ENCODE measurements at places on chromosomes 6 and 20.

DNA sequence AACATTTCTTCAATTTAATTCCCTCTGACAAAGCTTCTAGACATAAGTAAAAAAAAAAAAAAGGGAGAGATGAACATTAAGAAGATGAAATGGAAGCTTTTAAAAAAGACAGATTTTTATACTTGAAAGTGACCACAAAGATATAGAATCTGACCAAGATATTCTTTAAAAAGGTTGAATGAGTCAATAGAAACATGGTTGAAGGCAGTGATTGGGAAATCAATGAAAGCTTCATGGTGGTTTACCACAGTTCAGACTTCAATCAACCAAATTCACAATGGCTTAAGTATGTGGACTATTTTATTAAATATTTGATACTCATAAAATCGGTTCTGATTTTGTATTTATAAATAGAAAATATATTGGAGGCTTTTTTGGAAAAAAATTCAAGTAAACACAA is 248.4 kb upstream of the HSF2 start:
- no peak for DNase-seq

DNA sequence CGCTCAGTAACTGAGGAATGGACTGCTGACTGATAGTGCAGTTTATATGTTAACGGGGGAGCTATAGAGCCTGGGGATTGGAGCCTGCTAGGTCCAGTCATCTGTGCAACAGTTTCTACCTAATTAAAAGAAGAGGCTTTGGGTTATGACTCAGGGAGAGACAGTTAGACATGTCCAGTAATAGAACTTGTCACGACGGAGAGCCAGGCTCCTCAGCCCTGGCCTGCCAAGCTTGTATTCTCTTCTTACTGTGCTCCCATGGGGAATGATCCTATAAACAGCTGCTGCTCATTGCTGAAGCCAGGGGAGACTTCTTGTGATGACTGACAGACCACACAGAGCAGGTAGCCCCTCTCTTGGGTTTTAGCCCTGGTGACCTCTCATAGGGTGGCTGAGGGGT is 69.3 kb downstream of the SYNJ2 start:
- DNase-seq = no peak

DNA sequence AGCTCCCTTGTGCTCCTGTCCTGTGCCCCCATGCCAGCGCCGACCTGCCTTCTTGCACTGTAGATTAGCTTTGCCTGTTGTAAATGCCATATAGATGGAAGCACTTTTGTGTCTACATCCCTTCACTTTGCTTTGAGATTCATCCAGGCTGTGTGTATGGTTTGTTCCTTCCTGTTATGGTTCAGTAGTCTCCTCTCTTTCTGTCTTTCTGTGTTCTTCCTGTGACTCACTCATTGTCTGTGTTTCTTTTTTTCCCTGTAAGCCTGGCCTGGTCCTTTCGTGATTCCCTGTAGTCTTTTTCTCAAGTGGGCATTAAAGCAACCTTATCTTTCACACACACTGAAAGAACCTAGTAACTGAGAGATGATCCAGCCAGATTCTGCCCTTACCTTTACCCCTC is 66.6 kb downstream of the JARID2 start:
- no peak for DNase-seq

DNA sequence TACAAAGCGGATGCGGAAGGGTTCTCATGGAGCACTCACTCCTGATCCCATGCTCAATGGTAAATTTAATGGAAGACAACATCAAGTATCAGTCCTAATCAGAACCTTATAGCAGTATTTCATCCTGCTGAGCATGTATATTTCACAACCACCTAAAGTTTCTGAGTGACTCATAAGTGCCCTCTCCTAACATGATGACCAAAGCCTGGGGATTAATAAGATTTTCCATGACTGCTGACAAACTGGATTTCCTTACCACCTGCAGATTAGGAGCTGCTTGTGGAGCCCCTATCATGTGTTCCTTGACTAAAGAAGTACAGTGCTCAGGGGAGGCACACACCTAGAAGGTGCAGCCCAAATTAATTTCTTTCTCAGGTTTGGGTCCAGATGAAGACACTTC is 112.8 kb downstream of the INSM1 start:
- DNase-seq = peak; percentile 21

- DNase-seq = no peak
These were observed 48.8 kb downstream of the TULP4 start for GRCh38 chr6:158361068-158361467.

DNA sequence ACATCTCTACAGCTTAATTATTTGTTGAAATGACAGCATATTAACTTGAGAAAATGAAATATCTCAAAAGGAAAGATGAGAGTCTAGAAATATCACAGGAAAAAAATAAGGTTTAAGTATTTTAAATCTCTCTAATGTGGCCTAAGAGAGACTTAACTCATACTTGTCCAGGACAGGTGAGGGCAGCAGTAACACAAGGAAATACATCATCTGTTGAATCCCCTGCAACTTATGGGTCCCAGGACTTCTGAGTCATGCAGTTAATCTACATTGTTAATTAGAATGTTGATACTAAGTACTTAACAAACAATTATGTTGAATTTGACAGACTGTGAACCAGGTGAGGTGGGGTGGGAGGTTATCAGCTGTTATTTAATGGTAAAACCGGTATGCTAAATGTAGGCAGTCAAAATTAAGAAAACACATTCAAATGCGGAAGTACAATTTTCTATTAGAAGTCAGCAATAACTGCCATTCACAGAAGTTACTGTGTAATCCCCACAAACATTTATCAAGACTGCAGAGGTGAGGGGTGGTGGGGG is 87.9 kb downstream of the CEP57L1 start:
- no peak for DNase-seq

DNA sequence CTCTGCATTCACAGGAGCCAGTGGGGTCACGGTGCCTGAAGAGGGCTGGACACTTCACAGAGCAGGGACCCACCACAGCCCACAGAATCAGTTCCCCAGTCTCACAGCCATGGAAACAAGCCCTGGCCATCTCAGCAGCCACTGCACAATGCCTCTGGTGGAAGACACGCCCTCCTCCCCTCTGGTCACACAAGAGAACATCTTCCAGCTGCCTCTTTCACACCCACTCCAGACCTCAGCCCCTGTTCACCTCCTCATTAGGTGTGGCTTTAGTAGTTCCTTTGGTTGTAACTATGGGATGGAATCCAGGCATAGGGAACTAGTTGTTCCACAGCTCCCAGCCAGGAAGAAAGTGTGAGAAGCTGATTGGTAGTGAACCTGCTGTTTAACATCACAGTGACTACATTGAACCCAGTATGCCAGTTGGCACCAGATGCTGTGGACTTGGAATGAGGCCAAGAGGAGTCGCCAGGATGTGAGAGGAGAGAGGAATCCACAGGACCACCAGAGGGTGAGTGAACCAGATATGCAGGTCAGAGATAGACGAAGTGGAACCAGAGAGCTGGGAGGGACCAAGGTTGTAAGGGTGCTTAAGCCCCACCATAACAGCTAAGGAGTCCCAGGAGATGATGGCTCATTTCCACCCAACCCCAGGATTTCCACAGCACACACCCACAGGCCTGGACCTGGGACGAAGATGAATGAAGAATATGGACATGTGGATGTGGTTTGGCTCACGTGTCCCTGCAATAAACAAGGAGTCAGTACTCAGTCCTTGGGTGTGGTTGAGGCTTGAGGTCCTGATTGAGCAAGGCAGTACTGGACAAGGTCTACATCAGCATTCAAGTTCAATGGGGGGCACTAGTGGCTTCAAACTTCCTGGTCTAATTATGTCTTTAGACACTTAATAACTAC is 8.8 kb upstream of the BTN3A3 start:
- peak; percentile 7 for DNase-seq

DNA sequence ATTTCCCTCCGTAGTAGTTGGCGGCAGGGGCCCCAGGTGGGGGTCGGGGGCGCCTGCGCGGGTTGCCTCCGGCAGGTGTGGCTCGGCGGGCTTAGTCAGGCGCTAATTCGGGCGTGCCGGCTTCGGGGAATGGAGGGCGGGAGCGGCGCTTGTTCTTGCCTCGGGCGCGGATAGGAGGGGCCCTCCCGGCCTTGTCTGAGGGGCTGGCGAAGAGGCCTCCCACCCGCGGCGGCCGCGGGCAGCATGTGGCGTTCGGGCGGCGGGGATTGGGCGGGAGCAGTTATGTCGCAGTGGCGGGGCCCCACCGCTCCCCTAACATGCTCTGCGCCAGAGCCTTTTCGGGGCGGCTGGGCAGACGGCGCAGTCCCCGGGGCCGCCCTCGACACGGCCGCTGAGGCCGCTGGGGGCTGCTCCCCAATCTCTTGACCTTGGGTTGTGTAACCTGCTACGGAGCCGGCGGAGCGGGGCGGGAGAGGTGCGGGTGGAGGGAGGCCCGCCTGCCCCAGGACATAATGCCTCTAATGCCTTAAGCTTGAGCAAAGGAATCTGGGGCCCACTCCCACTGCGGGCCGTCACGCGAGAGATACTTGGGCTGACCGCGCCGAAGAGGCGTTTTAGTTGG is 1.1 kb downstream of the AMD1 start:
- DNase-seq = peak; percentile 21

GRCh38 chr6:117495869-117496268 is 13.4 kb downstream of the DCBLD1 start:
- no peak for DNase-seq

- no peak for DNase-seq
These were observed 327.0 kb downstream of the C6orf118 start for GRCh38 chr6:164982389-164982788.

DNA sequence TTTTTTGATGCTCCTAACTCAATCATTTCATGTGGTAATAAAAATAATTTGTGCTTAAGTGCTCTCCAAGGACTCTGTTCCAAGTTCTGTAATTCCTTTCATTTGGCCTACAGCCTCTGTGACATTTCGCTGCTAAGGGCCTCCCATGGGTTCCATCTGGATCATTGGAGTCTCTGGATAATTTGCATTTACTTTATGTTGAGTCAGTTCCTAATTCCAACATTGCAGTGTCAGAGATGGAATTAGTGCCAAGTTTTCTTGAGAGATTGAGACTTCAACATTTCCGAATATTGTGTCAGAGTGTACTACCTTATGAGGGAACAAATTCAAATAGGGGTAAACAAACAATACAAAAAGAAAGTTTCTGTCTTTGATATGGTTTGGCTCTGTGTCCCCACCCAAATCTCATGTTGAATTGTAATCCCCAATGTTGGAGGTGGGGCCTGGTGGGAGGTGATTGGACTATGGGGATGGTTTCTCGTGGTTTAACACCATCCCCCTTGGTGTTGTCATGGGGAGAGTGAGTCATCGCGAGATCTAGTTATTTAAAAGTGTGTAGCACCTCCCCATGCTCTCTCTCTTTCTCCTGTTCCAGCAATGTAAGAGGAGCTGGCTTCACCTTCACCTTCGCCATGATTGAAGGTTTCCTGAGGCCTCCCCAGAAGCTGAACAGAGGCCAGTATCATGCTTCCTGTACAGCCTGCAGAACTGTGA is 244.1 kb upstream of the TBX18 start:
- DNase-seq = no peak

DNA sequence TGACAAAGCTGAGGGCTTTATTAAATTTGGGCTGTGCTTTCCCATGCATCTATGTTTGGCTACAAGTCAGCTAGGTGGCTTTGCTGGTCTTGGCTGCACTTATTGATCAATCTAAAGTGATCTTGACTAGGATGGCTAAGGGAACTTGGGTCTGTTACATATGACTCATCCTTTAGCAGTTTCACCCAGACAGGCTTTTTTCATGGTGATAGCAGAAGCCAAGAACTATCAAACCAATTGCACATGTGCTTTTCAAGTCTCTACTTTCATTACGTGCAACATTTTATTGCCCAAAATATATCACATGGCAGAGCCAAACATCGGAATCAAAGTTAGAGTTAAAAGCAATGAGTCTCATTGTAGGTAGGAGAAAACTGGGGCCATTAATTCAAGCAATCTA is 626.3 kb downstream of the TENT5A start:
- DNase-seq = no peak

DNA sequence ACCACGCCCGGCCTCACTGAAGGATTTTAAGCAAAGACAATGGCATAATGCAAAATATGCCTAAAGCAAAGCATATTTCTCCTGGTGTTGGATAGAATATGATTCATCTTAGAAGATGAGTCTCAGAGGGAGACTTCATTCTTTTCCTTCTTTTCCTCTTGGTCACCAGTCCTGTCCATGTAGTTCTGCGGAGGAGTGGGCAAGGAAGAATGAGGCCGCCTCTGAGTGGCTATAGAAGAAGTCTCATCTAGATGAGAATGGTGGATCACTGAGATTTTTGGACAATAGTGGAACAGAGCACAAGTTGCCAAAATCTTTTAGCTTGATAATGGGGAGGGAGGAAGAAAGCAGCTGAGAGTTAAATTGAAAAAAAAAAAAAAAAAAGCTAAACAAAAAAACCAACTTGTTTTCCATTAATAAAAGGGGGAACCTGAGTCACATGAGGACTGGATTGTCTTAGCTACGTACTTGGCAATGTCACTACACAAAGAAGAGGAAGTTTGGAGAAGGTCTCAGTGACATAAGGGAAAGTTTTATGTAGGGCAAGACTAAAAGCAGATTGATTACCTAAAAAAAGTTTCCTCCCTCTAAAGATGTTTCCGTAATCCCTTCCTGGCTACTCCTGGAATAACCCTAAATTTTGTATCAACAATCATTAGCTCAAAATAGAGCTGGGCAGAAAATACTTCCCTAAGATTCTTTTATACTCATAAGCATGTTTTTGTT is 6.0 kb downstream of the CD83 start:
- peak; percentile 88 for DNase-seq

DNA sequence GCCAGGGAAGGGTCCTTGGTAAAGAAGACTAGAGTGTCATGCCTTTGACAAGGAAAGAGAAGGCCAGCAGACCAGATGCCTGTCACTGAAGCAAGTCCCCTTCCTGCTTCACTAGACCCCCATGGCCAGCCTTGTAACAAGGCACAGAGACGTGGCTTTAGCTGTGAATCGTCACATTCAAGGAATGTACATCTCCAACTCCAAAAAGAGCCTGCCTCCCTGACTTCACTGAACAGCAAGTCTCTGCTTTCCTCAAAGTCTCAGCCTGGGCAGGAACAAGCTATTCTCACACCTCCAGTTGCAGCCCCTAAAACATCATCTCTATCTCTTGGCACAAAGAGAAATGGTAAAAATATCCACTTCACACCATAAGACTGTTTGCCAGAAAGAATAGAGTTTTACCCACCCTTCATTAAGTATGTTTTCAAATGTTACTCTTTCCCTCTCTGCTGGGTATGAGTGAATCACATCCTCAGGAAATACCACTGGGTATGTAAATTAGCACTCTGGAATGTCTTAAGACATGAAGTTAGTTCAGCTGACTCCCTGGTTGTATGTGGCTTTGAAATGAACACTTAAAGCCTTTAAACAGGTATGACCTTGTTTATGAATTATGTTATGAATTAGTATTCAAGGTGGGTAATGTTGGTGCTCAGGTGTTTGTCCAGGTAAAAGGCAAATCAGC is 46.4 kb upstream of the NT5E start:
- DNase-seq = no peak

GRCh38 chr6:129686941-129687627 is 22.9 kb downstream of the ARHGAP18 start:
- peak; percentile 80 for DNase-seq

DNA sequence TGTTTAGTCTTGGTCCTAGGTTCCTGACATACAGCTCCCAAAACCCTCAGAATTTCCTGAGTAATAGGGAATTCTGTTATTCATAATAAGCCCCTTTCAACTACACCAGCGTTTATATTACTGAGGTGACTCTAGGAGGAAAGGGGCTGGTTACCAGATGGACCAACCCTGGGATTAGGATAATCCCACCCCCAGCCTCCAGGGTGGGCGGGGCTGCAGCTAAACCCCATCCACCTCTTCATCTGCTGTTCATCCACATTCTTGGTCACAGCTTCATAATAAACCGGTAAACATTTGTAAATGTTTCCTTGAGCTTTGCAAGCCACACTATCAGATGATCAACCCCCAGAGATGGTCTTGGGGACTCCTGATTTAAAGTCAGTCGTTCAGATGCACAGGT is 38.3 kb downstream of the NINL start:
- DNase-seq = no peak

All from inflammatory macrophage treated with lipopolysaccharide for 1 hour (primary cell).